ENCODE measurements at places on chromosomes 7 and 10.

DNA sequence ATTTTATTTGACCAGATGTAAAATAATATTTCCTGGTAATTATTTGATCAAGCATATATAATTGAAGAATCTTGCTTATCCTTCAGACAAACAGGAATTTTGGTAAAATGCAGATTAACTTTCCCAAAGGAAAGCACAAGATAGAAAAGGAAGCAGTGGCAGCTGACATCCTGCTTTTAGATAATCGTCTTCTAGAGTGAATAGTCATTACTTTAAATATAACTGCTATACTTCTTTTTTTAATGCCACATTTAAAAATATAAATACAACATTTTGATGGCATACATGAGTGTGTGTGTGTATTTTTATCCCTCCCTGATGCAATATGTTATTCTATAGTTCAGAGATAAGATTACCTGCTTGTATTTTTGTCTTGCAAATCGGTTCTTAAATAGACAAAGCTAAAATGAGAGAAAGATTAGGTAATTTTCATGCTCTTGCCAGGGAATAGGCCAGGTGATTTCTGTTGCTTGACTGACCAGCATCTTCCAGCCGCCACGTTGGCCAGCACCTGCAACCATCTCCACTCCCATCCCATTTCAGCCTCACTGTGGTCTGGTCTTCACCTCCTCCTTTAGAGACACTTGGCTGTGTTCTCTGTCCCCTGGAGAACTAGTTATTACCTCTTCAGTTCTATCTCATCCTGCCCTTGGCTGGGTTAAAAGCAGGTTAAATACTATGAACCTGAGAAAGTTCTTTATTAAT lies 58.1 kb downstream of the MDFIC start:
- DNase-seq, result no peak

GRCh38 chr7:18356191-18356645 lies 139.3 kb upstream of the HDAC9 start:
- peak; percentile 32 for DNase-seq

- DNase-seq, result no peak
These were observed 744 bp downstream of the CREM start for GRCh38 chr10:35127289-35127891.

DNA sequence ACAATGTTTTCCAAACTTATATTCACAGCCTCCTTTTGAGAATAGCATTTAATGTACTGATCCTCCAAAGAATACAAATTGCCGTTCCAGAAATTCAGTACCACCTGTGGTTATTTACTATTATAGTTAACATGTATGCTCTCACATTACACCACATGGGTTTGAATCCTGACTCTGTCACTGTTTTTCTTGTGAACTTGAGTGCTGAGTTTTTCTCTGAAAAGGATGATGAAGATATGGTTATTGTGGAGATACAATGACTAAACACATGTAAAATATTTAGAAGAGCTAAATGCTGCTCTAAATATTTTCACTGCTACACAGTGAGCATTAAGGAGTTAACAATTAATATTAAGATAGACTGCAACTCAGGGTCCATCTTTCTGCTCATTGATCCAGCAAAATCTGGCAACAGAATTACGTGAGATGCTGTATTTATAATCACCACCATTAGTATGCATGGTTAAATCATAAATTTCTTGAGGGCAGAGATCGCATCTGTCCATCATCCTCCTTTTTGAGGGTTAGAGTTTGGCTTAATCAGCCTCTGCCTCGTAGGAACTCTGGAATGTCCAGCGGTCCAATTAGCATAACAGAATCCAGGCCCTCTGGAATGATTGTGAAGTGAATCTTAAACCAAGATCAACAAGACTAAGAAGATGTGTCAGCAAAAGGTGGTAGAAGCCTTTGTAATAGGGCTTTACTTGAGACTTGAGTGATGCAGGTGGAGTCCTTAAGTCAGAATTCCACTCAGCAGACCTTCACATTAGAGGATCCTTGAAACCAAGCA lies 152.8 kb downstream of the MACC1 start:
- no peak for DNase-seq

DNA sequence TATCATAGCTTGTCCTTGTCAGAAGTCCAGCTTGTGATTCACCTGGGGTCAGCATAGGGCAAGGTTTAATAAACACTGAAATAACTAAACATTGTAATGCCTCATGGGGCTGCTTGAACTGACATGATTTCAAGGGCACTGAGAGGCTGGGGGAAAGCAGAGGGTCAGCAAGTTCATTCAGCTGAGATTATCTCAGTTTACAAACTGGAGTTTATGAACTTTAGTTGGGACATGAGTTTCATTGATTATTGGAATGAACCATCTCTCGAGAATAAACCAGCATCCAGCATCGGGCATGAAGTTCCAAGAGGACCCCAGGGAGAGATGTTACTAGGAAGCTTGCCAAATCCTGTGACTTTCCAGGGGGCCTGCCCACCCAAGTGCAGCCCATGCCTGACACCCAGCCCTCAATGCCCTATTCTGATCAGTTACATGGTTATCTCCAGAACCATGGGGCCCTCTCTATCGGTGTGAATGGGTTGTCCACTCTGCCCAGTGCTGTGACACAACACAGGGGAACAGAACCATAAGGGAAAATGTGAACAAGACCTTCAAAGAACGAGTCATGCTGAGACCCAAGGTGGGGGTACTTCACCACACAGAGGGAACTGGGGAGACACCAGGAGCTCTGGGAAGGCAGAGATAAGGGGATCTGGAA lies 7.9 kb upstream of the CYP3A7 start:
- DNase-seq, result no peak

DNA sequence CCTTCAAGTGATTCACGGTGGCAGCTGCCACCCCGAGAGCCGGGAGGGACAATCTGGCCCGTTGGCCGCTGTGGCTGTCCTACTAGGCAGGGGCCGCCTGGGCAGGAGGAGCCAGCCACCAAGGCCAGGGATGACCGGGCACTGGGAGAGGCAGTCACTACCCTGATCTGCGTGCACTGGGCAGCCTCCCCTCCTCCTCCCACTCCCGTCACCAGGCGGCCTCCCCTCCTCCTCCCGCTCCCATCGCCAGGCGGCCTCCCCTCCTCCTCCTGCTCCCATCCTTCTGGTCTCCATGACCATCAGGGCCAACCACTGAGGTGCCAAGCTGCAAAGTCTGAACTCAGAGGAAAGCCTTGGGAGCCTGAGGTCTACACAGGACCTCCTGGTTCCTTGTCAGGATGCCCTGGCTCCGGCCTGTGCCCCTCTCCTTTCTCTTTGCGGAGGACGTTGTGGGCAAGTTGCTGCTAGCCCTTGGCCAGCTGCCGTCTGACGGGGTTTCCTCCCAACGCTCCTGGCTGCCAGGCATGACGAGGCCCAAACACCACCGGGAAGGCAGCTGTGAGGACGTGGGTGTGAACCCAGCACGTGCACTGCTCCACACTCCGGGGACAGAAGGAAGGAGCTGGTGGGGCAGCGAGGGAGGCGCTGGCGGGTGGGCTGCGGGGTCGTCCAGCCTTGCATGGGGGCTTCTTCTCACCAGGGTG lies 131.1 kb downstream of the WDR37 start:
- no peak for DNase-seq

- no peak for DNase-seq
These were observed 168.9 kb downstream of the CDC14C start for GRCh38 chr7:49093218-49093617.

DNA sequence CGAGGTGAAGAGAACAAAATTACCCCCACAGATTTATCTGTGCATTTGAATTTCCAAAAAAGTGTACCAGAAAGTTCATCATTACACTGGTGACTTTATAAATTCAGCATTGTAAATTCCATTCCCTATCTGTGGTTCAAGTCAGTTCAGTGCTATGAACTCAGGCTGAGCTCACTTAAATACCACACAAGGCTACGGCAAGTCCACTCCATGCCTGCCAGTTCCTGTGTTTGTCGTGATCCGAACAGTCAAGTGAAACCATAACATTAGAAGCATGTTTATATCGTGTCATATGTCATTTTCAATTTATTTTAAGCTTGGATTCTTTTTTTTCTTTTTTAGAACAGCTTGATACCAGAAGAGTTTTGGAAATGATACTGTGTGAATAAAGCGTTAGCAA lies 14.8 kb downstream of the MBL2 start:
- no peak for DNase-seq

Measured in Jurkat, Clone E6-1 (cell line).